ENCODE measurements at places on chromosomes 7 and 10.

- DNase-seq: no peak
These were observed 90.6 kb upstream of the ODAD2 start for GRCh38 chr10:28089467-28089866.

DNA sequence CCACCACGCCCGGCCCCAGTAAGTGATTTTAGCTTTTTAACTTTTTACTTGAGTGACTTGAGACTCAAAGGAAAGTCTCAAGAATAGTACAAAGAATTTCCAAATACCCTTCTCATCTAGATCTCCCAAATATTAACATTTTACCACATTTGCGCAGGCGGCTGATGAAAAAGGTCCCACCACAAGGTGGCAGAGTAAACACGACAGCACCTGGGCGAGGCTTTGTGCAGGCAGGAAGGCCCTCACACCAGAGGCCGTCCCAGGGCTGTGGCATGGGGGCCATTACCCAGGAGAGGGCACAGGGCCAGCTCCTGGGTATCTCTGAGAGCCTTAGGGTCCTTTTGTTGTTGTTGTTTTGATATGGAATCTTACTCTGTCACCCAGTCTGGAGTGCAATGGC lies 50.0 kb upstream of the WIPI2 start:
- DNase-seq: no peak

GRCh38 chr7:71491336-71491735 lies 359.4 kb downstream of the GALNT17 start:
- DNase-seq: no peak

DNA sequence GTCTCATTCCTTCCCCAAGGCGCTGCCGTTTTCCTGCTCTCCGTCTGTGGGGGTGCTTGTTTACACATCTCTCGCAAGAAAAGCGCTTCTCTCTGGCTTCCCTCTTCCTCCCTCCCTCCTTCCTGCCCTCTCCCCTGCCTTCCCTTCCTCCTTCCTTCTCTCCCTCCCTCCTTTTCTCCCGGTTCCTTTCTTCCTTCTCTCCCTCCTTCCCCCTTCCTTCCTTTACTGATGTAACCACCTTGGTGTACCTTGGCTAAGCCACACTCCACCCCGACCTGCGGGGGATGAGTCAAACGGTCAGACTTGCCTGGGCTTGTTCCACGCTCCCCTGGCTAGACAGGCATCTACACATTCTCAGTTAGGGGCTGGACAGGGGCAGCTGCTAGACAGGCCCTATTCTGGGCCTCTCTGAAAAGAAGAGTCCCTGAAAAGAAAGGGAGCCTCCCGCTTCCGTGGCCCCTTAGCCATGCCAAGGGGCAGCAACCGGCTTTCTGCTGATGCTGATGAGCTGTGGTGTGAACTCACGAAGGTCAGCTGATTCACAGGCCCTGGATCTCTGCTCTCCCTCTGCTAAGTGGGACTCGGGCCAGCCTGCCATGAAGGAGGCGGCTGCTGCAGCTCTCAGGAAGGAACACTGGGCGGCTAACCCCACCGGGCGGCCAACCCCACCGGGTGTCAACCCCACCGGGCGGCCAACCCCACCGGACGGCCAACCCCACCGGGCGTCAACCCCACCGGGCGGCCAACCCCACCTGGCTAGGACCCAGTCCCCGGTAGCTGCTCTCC lies 216.8 kb downstream of the TCERG1L start:
- DNase-seq: no peak

DNA sequence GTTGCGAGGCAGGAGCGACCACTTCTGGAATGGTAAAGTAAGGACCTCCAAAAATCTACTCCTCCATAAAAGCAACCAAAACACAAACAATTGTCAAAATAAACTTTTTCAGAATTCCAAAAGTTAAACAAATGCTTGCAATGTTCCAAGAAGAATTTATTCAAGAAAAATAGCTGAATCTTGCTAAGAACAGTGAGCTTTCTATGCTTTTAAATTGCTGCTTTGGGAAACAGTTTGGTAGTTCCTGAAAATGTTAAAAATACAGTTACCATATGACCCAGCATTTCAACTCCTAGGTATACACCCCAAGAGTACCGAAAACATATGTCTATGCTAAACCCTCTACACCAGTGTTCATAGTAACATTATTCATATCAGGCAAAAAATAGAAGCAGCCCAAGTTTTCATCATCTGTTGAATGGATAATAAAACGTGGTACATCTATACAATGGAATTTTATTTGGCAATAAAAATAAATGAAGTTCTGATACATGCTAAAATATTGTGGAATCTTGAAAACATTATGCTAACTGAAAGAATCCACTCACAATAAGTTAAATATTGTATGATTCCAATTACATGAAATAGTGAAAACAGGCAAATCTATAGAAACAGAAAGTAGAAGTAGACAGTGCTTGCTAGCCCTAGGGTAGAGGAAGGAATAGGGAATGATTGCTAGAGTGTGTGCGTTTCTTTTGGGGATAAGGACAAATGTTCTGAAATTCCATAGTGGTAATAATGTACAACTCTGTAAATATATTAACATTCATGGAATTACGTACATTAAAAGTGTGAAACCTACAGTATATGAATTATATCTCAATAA lies 57.0 kb downstream of the LRRN3 start:
- DNase-seq: no peak

GRCh38 chr7:5222841-5223411 lies 32.9 kb downstream of the WIPI2 start:
- no peak for DNase-seq

GRCh38 chr10:21889477-21890275 lies 113.9 kb downstream of the DNAJC1 start:
- no peak for DNase-seq

DNA sequence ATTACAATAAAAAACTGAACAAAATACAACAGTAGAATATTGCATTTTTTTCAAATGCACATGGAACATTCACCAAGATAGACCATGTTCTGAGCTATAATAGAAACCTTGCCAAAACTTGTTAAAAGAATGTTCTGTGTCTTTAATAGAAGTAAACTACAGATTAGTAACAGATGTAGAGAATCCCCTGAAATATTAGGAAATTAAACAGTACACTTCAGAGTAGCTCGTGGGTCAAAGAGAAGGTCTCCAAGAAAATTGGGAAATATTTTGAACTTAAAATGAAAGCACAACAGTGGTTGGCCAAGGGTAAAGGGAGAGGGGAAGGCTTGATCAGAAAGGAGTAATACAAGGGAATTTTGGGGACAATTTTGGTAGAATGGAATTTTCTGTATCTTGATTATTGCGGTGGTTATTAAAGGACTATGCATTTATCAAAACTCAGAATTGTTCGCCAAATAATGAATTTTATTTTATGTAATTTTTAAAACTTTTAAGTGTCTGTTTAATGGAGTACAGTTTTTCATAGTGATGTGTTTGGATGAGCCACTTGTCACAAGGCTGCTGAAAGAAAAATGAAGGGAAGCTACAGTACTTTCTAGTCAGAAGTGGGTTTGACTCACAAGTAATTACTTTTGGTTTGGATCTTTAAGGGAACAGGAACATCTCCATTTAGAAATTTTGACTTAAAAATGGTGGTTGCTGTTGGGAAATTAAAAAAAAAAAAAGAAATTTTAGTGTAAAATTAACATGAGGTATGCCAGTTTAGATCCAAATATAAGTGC lies 10.2 kb downstream of the PLEKHA8 start:
- no peak for DNase-seq

DNA sequence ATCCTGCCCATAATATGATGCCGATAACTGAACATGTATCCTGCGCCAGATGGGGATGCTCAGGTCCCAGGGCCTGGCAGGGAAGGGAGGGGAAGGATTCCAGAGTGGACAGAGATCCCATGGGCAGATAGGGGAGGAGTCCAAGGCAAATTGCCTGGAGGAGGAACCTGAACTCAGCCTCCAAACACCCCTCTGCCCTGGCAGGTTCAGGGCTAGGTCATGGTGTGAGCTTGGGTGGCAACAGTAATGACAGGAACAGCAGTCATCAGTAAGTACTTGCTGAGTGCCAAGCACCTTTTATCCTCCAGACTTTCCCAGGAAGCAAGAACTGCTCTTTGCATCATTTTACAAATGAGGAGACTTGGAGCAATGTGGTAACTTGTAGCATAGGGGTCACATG lies 3.8 kb upstream of the PALD1 start:
- no peak for DNase-seq

DNA sequence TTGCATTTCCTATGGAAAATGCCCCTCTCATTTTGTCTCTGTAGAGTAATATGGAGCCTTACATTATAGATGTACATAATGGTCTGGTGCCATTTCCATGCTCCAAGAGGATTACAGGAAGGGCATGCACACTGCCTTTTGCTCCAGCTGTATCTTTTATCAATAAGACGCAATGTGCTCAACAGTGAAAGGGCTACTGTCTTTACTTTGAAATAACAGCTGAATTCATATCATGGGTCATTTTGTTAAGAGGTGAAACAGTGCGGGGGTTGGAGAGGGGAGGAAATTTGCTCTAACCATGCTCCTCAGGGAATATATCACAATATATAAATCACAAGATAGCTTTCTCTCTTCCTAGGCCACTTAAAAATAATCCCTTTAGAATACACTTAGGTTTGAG lies 77.7 kb downstream of the ICA1 start:
- DNase-seq: peak; percentile 8

- DNase-seq: no peak
These were observed 35.4 kb downstream of the TMEM120A start for GRCh38 chr7:75958802-75959543.

DNA sequence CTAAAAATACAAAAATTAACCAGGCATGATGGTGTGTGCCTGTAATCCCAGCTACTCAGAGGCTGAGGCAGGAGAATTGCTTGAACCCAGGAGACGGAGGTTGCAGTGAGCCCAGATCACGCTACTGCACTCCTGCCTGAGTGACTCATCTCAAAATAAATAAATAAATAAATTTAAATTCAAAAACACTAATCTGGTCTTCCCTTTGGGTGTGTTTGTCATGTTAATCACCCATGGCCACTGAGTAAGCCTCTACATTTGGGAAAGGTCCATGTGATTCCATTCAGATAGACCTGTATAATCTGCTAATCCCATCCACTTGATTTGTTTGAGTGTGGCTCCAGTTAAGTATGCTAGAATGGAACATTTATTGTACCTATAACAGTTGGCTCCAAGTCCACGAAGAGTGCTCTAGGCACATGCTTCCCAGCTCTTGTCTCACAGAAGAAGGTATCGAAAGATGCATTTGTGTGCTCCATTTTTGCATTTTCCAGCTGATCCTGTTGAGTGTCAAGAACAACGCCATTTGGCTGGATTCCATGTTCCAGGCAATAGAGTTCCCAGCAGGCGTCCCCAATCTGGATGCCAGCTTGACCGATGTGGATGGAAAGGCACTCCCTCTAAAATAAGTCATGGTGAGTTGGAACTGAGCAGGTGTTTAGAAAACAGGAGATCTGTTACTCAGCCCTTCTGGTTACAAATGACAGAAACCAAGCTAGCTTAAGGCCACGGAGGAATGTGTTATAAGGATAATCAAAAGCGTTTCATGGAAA lies 4.0 kb downstream of the TUBAL3 start:
- no peak for DNase-seq

GRCh38 chr10:47408606-47409005 lies 24.5 kb upstream of the ZNF488 start:
- no peak for DNase-seq
